ENCODE measurements at places on chromosomes 5 and 9.

DNA sequence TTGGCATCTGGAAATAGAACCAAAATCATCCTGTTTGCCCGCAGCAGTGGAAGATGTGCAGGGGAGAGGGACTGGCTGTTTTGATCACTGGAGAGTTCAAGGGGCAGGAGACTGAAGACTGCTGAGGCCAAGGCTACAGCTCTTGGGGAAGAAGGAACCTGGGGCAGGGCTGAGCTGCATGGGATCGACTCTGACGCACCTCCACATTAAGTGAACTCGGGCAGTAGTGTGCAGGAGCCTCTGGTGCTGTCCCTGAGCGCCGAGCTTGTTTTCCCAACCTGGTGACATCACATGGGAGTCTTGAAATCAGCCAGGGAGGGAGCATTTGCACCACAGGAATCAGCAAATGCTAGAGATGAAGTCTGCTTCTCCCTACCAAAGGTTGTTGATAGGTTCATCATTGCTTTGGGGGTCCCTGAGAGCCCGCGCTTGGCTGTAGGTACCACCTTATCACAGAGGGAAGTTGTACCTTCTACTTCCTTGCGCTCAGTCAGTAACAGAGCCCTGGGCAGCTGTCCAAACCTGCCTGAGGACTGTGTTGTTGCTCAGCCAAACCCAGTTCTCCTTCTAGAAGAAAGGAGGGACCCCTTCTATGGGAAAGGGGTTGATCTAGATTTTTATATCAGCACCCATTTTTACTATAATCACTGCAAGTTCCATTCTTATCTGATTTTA lies 52.3 kb upstream of the CTSL start:
- DNase-seq = no peak

DNA sequence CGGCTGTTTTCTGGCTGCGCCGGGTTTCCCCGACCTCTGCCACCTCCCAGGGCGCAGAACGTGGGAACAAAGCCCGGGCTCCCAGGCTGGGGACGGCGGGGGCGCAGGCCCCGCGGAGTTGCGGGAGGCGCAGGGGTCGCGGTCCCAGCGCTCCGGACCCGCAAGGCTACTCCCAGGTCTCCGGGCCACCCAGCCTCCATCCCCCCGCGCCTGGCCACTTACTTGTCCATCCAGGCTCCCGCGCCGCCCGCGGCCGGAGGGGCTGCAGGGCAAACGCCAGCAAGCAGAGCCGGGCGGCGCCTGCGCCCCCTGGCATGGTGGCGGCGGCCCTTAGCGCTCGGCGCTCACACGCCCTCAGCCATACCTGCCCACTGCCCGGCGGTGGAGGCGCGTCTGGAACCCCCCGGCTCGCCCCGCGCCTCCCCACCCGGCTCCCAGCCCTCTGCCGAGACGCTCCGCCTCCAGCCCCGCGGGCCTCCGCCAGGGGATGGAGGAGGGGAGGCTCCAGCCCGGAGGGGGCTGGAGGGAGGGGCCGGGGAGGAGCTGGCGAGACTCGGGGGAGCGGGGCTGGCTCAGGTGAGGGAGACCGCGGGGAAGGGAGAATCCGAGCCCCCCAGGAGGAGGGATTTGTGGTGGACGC lies at the start of gene ADAM19:
ADAM19 (minus strand) TSS at position 395 of the 640 bp plus-strand sequence; CDS start at position 316, 79 bp downstream.
- peak; percentile 24 for DNase-seq

- no peak for DNase-seq
Observed at GRCh38 chr9:119739476-119739875, 370.2 kb upstream of the BRINP1 start.

DNA sequence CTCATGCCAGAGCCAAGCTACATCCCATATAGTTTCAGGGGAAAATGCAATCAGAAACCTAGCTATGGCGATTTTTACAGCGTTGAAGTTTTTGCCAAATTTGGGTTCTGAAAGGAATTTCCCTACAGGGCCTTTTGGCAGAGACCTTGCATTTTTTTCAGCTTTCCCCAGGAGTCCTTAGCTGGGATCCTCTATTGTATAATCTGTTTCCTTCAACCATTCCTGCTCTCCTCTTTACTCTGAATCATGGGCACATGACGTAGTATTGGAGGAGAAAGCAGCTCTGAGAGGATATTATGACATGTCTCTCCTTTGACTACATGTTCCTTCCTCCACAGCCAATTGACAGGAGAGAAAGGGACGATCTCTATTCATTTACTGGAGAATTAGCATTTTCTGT lies 118.5 kb upstream of the ERCC6L2 start:
- peak; percentile 70 for DNase-seq

GRCh38 chr9:69107771-69108170 lies 66.3 kb upstream of the TJP2 start:
- no peak for DNase-seq

- DNase-seq = no peak
Observed at GRCh38 chr5:116343961-116344360, 230.7 kb downstream of the SEMA6A start.

DNA sequence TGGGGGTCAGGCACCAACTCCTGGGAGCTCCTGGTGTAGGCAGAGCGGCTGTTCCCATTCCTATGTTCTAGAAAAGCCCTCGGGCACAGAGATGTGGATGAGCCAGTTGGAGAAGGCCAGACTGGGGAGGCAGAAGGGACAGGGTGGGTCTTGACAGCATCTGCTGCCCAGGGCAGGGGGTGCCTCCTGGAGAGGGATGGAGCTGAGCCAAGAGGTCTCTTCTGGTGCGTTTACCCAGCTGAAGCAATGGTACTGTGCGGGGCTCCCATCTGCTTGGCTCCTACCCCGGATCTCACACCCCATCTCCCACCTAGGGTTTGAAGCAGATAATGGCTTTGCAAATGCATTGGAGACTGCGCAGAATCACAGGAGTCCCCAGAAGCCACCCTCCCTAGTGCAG lies 41.3 kb downstream of the SHB start:
- no peak for DNase-seq

GRCh38 chr5:91266184-91266705 lies 116.9 kb downstream of the ARRDC3 start:
- DNase-seq = no peak

DNA sequence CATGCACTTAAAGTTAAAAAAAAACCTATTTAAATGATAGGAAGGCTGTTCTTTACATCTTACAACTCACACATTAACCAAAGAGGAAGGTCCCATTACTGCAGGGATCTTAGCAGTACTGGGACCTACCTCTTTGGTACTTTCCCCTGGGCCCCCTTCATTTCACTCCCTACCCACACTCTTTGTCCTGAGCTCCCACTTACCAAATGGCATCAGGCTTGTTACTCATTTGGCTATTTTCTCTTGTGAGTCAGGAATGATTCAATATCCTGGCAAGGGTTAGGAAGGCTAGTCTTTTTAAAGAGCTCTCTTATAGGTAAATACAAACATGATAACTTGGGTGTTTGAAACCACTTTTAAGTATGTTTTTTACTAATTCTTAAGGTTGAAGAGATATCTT lies 117.4 kb upstream of the ELL2 start:
- DNase-seq = peak; percentile 77

GRCh38 chr9:128553728-128554127 lies 1.3 kb downstream of the SPTAN1 start:
- peak; percentile 42 for DNase-seq

GRCh38 chr5:105413406-105413990 lies 1850.9 kb upstream of the NUDT12 start:
- no peak for DNase-seq

DNA sequence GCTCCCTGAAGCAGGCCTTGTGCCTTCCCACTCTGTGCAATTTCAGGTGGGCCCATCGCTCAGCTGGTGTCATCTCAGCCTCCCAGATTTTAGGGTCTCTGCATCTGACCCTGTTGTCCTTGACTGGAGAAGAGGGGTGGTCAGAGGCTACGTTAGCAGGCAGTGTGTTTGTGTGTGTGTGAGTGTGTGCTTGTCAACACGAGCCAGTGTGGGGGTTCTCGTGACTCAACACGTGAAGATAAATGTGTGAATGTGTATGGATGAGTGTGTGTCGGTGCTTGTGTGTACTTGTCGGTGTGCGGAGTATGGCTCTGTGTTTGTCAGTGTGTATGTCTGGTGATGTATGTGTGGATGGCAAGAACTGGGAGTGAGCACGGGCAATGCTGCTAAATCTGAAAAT lies 142.6 kb upstream of the KLF4 start:
- no peak for DNase-seq

DNA sequence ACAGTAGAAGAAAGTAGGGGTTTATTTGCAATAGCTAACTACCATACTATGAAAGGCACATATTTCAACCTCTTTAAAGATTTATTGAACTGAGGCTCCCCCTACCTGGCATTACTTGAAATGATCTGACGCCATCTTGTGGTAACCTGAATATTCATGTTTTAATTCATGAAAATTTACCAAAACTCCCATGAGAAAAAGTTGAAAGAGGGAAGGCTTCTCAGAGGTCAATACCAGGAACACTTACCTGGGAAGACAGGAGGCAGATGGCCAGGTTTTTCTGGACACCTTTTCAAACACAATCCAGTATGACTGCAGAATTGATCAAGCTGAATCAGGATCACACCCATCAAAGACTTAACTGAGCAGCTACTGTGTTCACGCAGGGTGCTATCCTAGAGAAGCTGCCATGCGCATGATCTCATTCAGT lies 9.4 kb downstream of the PRELID2 start:
- DNase-seq = peak; percentile 27

DNA sequence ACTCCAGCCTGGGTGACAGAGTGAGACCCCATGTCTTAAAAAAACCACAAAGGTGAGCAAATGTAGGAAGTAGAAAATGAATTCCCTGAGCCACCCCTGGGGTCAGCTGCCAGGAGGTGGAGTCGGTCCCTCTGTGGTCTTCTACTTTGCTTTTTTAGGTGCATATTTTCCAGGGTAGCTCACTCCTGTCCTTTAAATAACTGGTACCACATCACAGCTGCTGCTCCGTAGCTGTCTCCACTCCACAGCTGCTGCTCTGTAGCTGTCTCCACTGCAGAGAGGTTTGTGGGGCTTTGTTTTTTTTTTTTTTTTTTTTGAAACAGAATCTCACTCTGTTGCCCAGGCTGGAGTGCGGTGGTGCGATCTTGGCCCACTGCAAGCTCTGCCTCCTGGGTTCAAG lies 8.9 kb downstream of the WDR5 start:
- no peak for DNase-seq

GRCh38 chr5:84362061-84362720 lies 22.5 kb downstream of the EDIL3 start:
- no peak for DNase-seq

- no peak for DNase-seq
Observed at GRCh38 chr5:140207250-140207964, 32.4 kb downstream of the CYSTM1 start.

GRCh38 chr9:92938025-92938424 lies 9.3 kb upstream of the FGD3 start:
- DNase-seq = no peak

- no peak for DNase-seq
Observed at GRCh38 chr5:156025656-156026055, 301.3 kb upstream of the SGCD start.

GRCh38 chr9:754150-754931 lies 87.2 kb upstream of the DMRT1 start:
- no peak for DNase-seq

DNA sequence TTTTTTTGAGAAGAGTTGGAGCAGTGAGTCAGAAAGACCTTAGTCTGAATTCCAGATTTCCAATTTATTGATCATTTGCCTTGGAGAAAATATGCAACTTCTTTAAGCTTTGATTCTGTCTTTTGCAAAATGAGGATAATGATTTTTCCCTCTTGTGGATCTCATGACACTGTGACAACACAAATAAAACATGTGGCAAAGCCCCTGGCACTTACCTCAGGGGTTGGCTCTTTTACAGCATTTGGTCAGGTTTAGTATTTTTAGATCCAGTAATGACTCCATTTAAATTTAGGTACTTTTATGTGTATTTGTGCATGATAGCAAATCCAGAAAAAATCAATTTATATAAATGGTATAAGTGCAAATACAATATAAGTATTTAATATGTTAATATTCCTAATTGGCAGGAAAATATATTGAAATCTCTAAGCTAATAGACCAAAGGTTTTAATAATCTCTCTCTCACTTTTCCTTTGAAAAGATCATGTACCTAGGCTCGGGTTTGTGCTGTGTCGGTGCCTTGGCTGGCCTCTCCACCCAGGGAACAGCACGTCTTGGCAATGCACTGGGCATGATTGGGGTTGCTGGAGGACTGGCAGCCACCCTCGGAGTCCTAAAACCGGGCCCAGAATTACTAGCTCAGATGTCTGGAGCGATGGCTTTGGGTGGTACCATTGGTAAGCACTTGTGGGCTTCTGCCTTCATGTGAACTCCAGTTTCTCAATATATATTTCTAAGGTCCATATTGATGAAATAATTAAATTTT lies 49.7 kb downstream of the NNT start:
- no peak for DNase-seq

DNA sequence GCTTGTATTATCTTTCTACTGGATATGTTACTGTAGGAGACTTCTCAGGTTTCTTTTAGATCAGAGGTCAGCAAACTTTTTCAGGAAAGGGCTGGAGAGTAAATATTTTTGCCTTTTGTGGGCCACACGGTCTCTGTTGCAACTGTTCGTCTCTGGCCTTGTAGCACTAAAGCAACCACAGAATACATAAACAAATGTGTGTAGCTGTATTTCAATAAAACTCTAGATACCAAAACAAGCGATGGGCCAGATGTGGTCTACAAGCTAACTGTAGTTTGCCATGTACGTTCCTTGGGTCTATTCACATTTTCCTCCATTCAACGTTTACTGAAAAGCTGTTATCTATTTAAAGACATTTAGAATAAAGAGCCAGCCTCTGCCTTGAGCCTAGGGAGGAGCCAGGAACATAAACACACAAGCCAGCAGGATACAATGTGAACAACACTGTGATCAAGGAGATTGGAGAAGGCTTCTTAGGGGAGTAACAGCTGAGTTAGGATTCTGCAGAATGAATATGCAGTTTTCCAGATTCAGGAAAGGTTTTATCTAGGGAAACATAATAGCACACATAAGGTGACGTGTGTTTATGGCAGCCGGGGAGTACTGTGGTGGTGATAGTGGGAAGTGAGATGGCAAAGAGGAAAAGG lies 33.0 kb upstream of the HOMER1 start:
- no peak for DNase-seq

DNA sequence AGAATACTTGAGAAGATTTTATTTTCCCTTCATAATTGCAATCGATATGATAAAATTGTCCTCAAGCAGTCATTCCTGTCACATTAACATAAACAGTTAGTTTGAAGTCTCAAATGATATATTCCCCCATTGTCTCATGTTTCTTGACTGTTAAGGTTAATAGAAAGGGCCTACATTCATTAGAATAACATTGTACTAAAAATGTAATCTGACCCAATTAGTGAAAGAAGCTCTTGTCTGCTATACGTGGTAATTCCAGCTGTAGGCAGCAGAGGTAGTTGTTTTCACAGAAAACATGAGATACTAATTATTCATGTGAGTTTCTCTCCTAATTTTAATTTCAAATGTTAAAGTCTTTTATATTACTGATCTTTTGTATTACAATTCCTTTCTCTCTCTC lies 25.9 kb upstream of the AP3B1 start:
- no peak for DNase-seq

DNA sequence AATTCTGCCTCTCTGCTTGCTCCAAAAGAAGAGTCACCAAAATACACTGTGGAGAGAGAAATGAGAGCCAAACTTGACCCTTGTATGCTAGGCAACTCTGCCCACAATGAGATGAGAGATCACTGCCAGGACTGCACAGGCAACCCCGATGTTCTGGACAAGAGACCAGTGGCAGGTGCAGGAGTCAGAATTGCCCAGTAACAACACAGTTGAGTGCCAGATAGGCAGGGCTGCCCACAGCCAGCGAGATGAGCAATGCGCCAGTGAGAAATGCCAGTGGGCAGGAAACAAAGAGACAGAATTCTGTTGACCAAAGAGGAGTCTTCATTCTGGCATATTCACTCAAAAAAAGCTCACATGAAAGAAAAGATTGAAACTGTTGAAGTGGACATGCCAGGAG lies 570.7 kb downstream of the CAAP1 start:
- DNase-seq = no peak

All from fibroblast of skin of left biceps (primary cell).